HCT116 (cell line): ENCODE measurements at places on chromosomes 11 and 22.

DNA sequence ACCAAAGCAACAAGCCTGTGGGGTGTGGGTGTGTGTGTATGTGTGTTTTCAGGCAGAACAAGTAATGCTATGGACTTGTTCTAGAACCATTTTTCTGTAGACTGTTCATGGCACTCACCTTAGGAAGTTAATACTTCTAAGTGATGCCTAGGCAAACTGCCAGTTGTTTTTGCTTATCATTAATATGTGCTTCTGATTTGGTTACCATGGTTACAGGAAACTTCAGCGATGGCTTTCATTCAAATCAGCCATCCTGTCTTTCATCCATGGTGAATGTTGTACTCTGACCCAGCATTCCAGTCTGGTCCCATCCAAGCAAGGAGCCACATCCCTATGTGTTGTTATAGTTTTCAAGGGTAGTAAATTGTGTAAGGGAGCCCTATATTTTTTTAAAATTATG lies 49.8 kb upstream of the ARHGAP20 start:
- DNase-seq, result no peak

- no peak for DNase-seq
These were observed 988 bp upstream of the FLI1 start for GRCh38 chr11:128692753-128693415.

DNA sequence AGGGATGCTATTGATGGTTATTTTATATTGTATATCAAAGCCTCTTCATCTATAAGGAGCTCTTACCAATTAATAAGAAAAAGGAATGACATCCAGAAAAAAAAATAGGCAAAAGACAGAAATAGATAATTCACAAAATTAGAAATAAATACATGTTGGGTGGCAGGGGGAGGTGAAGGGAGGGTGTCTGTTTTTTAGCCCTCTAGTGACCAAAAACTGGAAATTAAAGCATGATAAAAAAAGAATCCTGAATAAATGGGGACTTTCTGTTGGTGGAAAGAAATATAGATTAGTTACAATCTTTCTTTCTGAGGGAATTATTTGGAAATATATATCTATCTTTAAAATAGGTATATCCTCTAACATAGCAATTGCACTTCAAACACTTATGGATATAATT lies 42.0 kb upstream of the TTC36 start:
- DNase-seq, result no peak

DNA sequence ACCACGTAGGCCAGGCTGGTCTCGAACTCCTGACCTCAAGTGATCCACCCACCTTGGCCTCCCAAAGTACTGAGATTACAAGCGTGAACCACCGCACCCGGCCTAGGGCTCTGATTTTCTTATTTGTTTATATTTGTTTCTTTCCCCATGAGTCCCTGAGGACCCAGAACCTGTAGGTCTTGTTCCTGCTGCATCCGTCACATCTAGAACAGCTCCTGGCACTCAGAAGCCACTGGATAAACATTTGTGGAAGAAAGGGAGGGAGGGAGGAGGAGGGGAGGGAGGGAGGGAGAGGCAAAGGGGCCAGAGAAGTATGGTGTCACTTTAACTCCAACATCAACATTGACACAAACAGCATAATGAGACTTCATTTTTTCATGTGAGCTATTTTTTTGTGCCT lies 67.7 kb downstream of the CELSR1 start:
- no peak for DNase-seq

GRCh38 chr11:92888696-92889095 lies 80.8 kb upstream of the MTNR1B start:
- DNase-seq, result no peak

DNA sequence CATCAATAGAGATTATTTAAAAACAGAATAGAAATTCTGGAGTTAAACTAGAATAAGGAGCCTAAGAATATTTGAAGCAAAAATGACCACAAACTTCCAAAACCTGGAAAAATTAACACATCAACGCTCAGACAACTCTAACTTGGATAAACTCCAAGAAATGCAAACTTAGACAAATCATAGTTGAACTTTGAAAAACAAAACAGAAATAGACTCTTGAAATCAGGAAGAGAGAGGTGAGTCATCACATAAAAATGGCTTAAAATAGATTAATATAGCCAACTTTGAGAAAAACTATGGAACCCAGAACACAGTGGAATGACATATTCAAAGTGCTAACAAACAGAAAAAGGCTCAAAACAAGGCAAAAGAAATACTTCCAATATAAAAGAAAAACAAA lies 974.2 kb downstream of the JRKL start:
- DNase-seq, result no peak

DNA sequence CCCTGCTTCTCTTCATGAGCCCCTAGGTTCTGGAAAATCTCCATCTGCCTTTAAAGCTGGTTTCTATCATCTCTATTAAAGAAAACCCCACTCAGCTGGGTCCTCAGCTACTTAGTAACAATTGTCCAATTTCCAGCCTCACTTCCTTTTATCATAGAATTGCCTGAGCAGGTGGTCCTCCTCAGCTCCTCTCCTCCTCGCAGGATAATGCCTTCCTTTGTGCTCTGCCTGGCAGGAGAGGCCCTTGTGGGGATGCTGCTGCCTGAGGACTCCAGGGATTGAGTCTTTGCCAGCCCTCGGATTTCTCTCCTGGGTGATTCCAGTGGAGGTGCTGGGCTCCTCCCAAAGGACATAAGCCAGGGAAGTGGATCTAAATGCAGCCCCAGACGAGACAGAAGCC lies 448.3 kb downstream of the INSC start:
- no peak for DNase-seq

DNA sequence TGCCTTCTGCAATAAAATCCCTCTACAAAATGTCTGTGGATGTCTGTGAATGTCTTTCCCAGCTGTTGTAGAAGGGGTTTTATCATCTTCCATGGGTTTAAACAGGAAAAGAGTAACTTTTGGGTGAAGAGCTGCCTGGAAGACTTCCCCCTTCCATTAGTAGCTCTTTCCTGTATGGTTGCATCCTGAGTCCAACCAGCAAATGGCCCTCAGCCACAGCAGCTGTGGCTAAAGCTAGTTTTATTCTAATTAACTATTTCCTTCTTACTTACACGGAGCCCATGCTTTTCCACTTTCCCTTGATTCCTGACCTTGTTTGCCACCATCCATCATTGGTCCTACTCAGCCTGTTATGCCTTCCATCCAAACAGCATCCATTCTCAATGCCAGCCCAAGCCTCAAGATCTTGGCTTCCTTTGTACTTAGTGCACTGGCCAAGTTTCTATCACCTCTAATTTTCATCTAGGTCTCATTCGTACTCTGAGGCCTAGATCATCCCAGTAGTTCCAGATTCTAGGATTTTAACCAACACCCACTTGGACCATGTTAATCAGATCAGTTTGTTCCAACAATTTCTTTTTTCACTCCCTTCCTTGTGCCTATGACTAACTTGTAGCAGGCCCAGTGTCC lies 41.5 kb upstream of the CADM1 start:
- DNase-seq, result no peak

DNA sequence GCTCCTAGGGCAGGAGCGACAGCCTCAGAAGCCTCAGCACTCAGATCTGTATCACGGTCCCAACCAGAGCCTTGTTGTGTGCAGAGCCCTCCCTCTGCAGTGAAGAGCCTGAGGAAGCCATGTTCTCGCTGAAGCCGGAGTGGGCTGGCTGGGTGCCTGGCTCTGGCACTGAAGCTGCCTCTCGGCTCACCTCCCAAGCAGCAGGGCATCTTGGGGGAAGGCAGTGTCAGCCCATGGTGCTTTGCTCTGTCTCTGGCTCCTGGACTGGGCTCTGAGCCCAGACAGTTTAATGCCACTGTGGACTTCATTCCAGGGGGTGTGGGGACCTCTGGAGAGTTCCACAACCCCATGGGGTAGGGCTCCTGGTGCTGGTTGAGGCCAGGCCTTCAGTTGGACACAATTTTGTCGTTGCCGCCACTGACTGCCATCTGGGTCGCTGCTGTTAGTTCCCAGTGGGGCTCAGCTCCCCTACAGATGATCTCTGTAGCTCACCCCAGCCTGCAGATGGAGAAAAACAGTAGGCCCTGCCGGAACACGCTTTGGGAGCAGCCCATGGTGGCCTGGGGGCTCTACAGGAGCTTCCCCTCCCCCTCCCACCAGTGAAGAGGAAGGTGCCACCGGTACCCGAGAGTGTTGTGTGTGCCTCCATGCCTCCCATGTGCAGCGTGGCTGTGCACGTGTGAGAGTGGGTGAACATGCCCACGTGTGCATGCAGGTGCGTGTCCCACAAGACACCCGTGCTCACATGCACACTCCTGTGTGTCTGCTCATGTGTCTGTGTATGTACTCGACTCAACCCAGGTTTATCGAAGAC lies 86.5 kb upstream of the B3GAT1 start:
- no peak for DNase-seq

- no peak for DNase-seq
These were observed 37.5 kb upstream of the LINC01488 start for GRCh38 chr11:69443968-69444364.

DNA sequence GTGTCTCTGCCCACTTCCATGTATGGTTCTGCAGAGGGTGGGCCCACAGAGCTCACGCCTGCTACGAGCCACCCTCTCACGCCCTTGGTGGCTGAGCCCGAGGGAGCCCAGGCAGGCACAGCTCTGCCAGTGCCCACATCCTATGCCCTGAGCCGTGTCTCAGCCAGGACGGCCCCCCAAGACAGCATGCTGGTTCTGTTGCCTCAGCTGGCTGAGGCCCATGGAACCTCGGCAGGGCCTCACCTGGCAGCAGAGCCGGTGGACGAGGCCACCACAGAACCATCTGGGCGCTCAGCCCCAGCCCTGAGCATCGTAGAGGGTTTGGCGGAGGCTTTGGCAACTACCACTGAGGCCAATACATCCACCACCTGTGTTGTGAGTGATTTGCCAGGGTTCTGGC lies 64.0 kb downstream of the OTOG start:
- no peak for DNase-seq

DNA sequence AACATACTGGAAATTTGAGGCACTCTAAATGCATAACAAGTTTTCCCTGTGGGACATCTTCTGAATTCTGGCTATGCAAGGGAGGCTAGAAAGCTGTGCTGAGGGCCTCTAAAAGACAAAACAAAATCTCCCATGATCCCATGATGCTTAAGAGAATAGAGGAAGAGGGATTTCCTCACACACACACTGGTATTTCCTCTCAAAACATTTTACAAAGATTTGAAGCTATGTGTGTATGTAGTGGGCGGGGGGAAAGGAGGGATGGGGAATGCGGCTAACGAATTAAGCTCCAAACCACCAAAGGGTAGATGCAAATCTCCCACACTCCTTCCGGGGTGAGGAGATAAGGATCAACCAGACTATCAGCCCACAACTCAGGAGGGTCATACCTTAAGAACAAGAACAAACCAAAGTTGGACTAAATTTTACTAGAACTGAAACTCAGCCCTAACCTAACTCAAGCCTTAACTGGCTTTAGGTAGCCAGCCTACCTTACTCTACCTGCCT lies 6.0 kb downstream of the OR2AT4 start:
- DNase-seq, result no peak

GRCh38 chr22:26586556-26587325 lies 3.2 kb downstream of the TPST2 start:
- no peak for DNase-seq

DNA sequence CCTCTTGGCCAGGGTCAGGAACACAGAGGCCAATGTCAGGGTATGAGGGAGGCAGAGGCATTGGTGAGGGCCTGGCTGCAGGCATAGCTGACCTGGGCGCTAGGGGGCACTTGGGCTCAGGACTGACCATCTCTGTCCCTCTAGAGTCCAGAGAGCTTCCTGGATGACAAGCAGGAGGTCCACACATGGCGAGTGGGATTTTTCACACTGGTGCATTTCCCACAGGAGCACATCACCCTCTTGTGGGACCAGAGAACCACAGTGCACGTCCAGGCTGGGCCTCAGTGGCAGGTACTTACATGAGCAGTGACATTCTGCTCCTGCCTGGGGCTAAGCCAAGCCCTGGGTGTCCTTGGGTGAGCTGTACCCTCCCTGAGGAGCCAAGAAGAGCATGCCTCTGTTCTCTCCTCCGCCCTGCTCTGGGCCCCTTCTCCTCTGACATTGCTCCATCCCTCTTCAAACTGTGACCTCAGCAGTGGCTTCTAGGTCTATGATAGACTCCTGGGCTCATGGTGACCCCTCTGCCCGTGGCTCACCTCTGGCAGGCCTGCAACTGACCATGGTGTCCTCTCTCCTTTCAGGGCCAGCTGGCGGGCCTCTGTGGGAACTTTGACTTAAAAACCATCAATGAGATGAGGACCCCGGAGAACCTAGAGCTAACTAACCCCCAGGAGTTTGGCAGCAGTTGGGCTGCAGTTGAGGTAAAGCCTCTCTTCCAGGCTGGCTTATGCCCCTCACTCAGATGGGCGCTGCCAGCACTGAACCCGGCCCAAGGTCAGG lies 46.6 kb downstream of the OTOG start:
- DNase-seq, result no peak

- no peak for DNase-seq
These were observed 8.5 kb downstream of the PAX6 start for GRCh38 chr11:31802609-31802989.

- no peak for DNase-seq
These were observed 159.9 kb downstream of the HIPK3 start for GRCh38 chr11:33417121-33417520.

DNA sequence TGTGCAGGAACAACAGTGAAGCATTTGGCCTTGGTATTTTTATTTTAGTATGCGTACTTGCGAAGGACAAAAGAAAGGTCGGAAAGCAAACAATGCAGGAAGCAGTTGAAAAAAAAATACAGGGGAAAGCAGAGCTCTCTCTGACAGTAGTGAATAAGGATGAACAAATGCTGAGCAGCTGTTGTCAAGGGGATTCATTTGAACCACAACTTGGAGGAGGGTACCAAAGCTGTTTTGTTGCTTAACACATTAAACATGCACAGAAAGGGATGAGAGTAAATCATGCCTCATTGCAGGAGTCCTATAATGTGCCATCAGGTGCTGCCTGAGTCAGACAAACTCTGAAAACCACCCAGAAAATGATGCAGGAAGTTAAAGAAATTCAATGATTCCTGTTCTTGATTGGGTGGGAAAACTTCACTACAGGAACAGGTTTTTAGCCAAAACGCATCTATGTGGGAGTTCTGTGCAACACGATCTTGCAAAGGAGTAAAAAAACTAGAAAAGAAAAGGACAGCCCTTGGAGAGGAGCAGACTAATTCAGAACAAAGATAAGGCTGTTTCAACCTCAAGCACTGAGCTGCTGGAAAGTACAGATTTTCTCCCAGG lies 2113.5 kb downstream of the LRRC4C start:
- DNase-seq, result no peak

DNA sequence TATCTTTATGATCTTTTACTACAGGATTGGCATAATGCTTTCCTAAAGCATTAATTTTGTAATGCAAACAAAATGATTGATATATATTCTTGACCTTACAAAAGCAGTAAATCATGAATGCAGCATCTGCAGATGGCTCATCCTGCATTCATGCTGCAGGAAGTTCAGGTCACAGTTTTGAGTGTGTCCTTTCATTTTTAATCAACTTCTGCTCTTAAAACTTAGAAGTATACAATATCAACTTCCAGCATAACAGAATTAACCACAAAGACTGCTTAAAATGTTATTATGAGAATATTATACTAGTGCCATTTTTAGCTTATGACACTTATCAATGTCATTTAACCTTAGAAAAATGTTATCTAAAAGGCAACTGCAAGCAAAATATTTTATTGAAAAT lies 54.0 kb downstream of the SLC36A4 start:
- DNase-seq, result no peak

- no peak for DNase-seq
These were observed 11.1 kb downstream of the MICAL2 start for GRCh38 chr11:12121517-12121916.

GRCh38 chr22:49826603-49827270 lies 936 bp downstream of the BRD1 start:
- DNase-seq, result no peak
